ENCODE measurements at places on chromosomes 6 and 20. TPM values are rescaled to one million over a fixed set of nuclear protein-coding genes. Genes with fewer than 3 reads are reported as not detected.

DUSP15 gene
- 0.26 TPM for total RNA-seq

KIF6 gene
- total RNA-seq: 0.16 TPM

ZKSCAN3 gene
- total RNA-seq: 6.4 TPM

SPDEF gene
- total RNA-seq: not detected

CABLES2 gene
- total RNA-seq: 0.47 TPM

SLA2 gene
- not detected for total RNA-seq

E2F1 gene
- total RNA-seq: 0.77 TPM

TRERF1 gene
- total RNA-seq: 4.7 TPM

VSX1 gene
- not detected for total RNA-seq

CSNK2A1 gene
- total RNA-seq: 74.7 TPM

POM121L2 gene
- not detected for total RNA-seq

HRH3 gene
- total RNA-seq: not detected

TAGAP gene
- total RNA-seq: not detected

ADGRB3 gene
- 0.16 TPM for total RNA-seq

HAO1 gene
- not detected for total RNA-seq

SCRT2 gene
- total RNA-seq: not detected

HLA-DOB gene
- 0.32 TPM for total RNA-seq

STMND1 gene
- total RNA-seq: not detected

MYO6 gene
- 10.8 TPM for total RNA-seq

COL21A1 gene
- 15.5 TPM for total RNA-seq

RXRB gene
- total RNA-seq: 26.4 TPM

SLC22A16 gene
- not detected for total RNA-seq

MAFB gene
- total RNA-seq: 0.32 TPM

RIPOR3 gene
- total RNA-seq: 7.7 TPM

MDC1 gene
- 2.4 TPM for total RNA-seq

SSTR4 gene
- not detected for total RNA-seq

LIME1 gene
- total RNA-seq: 3.0 TPM

ARFGAP1 gene
- 61.4 TPM for total RNA-seq

OOEP gene
- total RNA-seq: not detected

RAB44 gene
- under 0.01 TPM for total RNA-seq

OR2B6 gene
- not detected for total RNA-seq

MRAP2 gene
- total RNA-seq: 0.47 TPM

THEMIS gene
- not detected for total RNA-seq

SLC17A1 gene
- total RNA-seq: not detected

GPRC6A gene
- total RNA-seq: not detected

GPX5 gene
- not detected for total RNA-seq

TSHZ2 gene
- 0.63 TPM for total RNA-seq

VWA7 gene
- 0.86 TPM for total RNA-seq

PIGU gene
- total RNA-seq: 5.1 TPM

PLCB4 gene
- total RNA-seq: 8.2 TPM

HMGA1 gene
- 113 TPM for total RNA-seq

BCAS1 gene
- total RNA-seq: under 0.01 TPM

THBS2 gene
- 213 TPM for total RNA-seq

LINC00237 gene
- not detected for total RNA-seq

DLK2 gene
- 0.63 TPM for total RNA-seq

IYD gene
- total RNA-seq: not detected

ATP6V1G2 gene
- 10.4 TPM for total RNA-seq

PACRG gene
- 0.16 TPM for total RNA-seq

RBBP8NL gene
- not detected for total RNA-seq

ENPP5 gene
- total RNA-seq: under 0.01 TPM

PRSS16 gene
- not detected for total RNA-seq

TRIM10 gene
- total RNA-seq: not detected

ETV7 gene
- 0.47 TPM for total RNA-seq
